Femur (tissue), 1 donor: ENCODE measurements at places on chromosomes 12 and 14.
A peak's percentile ranks its signal among the peaks of the same experiment; 100 is the strongest.

GRCh38 chr14:53381895-53382294, 228.8 kb upstream of the DDHD1 start:
- DNase-seq, result no peak

DNA sequence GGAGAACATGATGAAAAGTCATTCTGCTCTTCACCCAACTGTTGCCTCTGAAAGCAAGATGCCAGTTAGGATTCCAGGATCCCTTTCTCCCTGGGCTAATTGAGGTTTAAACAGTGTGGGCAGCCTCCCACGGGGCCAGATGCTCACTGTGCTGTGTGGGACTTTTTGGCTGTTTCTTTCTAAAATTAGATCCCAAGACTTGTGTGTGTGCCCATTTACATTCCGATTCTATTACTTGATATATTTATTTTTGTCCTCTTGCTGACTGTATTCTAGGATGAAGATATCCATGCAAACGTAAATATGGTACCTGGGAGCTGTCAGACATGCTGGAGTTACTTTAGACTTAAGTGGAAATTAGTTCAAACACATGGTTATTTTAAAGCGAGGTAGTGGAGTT, 6.2 kb downstream of the IFT43 start:
- DNase-seq, result no peak

DNA sequence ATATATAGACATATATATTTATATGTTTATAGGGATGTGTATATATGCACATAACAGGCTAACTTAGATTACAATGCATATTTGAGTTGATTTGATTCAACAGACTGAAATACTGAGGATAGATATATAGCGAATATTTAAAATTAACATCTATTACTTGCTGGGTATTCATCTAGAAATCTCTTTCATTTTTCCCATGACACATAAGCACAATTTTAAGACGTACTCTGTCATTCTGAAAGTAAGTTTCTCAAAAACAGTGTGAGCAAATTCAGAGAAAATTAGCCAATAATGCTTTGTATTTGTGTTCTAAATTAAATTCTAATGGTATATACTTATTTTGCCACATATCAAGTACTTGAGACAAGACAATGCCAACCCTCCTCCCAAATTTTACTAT, 907.5 kb upstream of the MDGA2 start:
- DNase-seq, result no peak

DNA sequence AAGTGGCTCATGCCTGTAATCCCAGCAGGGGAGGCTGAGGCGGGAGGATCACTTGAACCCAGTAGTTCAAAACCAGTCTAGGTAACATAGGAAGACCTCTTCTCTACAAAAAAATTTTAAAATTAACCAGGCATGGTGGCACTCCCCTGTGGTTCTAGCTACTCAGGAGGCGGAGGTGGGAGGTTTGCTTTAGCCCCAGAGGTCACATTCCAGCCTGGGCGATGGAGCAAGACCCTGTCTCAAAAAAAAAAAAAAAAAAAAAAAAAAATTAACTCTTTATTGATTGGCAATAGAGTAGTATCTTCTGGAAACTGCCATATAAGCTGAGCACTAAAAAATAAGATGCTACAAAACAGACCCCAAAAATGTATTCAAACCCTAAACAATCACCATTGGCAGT, 69.5 kb downstream of the LLPH start:
- no peak for DNase-seq

- no peak for DNase-seq
These were observed 49.1 kb downstream of the RFLNA start for GRCh38 chr12:124344022-124344421.

DNA sequence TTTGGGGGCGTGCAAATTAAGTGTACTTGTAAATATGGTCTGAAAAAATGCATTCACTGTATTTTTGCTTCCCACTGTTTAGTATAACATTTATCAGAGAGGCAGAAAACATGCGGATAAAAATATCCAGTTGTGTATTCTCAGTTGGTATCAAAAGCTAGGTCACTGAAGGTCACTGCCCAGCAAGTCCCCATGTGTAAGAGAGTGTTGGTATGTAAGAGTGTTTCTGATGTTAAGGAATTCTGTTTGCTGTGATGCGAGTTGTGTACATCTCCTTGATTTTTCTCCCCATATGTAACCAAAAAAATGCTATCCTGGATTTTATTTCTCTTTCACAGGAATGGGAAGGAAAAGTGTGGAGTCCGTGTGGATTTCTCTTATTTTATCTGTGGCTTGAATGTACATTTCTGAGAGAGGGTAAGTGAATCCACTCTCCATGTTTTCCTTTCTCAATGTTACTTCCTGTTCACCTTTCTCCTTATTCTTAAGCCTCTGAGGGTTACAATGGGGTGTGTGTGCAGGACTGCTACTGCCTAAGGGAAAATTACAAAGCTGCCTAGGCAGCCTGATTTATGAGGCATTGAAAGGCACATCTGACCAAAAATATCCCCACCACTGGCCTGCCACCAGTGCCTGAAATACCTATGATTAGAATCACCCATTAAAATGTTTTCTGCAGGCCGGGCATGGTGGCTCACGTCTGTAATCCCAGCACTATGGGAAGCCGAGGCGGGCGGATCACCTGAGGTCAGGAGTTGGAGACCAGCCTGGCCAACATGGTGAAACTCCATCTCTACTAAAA, 97.9 kb upstream of the USP44 start:
- DNase-seq, result no peak

DNA sequence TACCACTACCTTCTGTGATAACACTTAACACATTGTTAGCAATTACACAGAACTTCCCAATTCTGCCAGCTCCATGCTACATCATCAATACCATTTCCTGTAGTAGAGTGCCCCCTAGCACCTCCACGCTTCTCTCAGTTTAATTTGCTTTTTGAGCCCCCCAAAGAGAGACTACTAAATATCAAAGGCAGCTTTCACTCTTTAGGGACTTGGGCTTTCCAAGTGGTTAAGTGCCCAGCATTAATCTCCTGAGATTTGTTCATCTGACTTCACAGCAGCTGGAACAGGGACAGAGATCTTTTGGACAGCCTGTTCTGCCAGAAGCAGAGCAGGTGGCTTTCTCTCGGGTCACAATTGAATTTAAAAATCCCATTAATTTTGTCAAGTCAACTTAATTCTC, 954.9 kb downstream of the DIO2 start:
- no peak for DNase-seq

- DNase-seq, result no peak
These were observed 79.6 kb upstream of the OTOGL start for GRCh38 chr12:80019691-80020090.

DNA sequence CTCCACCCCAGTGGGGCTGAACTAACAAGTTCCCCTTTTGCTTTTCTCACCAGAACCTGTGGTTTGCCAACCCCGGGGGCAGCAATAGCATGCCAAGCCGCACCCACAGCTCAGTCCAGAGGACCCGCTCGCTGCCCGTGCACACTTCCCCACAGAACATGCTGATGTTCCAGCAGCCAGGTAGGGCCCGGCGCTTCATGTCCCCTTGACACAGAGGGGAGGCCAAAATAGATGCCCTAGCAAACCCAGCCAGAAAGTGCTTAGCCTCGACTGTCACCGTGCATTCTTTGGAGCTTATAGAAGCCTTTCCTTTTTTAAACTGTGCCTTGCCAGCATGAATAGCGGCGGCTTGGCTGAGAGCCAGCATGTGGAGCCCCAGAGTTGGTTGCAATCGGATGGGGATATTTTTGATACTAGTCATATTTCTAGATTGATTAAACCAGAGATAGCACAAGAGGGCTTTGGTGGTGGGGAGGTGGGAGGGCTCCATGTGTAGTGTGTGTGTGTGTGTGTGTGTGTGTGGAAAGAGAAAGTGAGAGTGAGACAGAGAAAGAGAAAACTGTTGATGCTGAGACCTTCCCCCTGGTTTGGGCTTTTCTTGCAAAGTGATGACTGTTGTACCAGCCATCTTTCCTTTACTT, 126.1 kb downstream of the GCH1 start:
- peak; percentile 64 for DNase-seq

DNA sequence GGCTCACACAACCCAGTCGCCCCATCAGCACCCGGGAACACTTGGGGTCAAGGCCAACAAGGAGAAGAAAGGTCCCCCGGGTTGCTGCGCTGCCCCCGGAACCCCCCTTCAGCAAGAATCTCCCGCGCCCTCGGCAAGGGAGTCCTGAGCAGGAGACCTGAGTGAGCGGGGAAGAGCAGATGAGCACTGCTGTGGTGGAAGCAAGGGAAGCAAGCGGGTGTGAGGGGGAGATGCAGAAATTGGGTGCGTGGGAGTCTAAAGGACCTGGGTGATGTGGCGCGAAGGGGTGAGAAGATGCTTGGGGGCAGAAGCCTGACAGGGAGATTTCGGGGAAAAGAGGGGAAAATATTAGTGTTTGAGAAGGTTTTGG, 105.5 kb upstream of the PRB2 start:
- DNase-seq, result no peak

- no peak for DNase-seq
These were observed 22.7 kb downstream of the TRMT5 start for GRCh38 chr14:60958146-60958545.

DNA sequence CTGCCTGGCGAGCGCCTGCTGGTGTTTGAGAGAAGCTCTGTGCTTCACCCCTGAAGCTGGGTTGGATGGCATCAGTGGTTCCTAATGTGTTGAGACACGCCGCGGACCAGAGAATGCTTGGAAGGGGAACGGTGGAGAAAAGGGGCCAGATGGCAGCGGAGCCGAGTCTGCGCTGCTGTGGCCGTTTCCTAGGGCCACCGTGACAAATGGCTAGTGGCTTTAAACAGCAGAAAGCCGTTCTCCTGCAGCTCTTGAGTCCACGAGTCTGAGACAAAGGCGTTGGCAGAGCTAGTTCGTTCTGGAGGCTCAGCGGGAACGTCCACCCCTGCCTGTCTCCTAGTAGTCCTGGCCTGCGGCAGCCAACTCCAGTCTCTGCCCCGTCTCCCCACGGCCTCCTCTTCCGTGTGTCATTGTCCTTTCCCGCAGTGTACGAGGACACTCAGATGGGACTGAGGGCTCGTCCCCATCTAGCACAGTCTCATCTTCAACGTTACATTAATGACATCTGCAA, 103.6 kb downstream of the ADGRD1 start:
- peak; percentile 11 for DNase-seq

DNA sequence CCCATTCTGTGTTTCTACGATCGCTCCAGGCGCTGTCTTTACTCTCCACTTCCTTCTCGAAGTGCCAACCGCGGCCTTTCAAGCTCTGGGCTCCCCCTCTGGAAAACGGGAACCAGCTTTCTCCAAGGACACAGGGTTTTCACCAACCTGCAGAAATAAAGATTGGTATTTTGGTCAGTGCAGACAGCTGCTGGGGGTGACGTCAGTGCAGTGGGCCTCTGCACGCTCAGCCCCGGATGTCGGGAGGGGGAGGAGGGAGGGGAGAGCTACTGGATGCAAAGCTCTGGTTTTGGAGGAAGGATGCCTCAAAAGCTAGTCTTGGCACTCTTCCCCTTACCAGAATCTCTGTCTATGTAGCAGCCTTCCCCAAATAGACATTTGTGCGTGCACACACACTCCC, 19.9 kb downstream of the HRK start:
- DNase-seq, result peak; percentile 82

- no peak for DNase-seq
These were observed 71.7 kb downstream of the TESC start for GRCh38 chr12:117027251-117028086.

DNA sequence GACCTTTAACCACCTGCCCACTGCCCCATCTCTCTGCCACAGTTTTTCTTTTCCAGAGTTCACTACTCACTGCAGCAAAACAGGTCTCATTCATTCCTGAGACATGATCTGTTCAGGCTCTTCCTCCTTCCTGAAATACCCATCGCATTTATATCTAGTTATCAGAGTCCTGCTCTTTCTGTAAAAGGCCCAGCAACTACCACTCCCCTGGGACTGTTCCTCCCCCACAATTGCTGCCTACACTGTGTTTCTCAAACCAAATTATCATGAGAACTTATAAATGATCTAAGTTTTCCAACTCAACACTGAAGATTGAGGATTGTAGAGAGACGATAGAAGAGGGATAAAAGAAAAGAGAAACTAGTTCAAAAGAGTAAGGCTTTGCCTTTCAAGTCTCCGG, 40.8 kb upstream of the EPS8 start:
- no peak for DNase-seq

DNA sequence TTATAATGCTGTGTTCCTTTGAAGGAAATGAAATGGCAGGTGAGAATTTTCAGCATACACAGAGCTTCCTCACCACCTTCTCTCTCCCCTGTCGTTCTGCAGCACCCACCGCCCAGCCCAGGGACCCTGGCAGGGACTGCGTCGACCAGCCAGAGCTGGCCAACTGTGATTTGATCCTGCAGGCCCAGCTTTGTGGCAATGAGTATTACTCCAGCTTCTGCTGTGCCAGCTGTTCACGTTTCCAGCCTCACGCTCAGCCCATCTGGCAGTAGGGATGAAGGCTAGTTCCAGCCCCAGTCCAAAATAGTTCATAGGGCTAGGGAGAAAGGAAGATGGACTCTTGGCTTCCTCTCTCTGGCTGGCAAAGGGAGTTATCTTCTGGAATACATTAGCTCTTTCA, 35.1 kb downstream of the PAPLN start:
- peak; percentile 41 for DNase-seq

GRCh38 chr14:101825797-101826196, 64.3 kb downstream of the PPP2R5C start:
- DNase-seq, result no peak

DNA sequence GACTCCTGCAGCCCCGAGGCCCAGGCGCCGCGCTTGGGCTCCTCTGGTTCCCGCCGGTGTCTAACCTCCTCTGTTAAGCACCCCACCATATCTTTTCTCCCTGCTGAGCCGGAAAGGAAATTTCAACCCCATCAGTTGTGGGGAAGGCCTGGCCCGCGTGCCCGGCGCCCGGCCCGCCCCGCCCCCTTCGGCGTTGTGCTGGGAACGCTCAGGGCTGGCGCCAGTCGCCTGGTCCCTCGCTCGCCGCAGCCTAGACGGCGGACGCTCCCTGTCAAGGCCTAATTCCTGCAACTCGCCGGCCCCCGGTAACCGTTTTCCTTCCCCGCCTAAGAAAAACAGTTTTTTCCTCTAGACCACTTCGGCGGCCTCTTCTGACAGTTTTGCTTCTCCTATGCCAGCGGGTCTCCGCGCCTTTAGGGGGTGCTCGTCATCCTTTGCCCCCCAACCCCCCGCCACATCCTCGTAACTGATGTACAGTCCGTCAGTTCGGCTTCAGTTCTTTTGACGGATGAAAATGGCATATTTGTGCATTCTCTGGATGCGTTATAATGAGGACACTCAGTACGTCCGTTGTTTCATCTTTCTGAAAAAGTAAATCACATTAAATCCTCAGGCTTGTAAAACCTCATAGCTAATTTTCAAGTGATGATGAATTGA, 506 bp upstream of the NAP1L1 start:
- no peak for DNase-seq

- DNase-seq, result no peak
These were observed 31.4 kb downstream of the P2RX4 start for GRCh38 chr12:121241156-121241970.

GRCh38 chr12:92332552-92332951, 186.9 kb upstream of the BTG1 start:
- DNase-seq, result no peak

- no peak for DNase-seq
These were observed 13.2 kb upstream of the ARID4A start for GRCh38 chr14:58285132-58285531.
